ENCODE measurements at places on chromosomes 6 and 20. TPM values are rescaled to one million over a fixed set of nuclear protein-coding genes. Genes with fewer than 3 reads are reported as not detected.

Gene NKX2-4
- total RNA-seq, result not detected

Gene HLA-DOB
- total RNA-seq, result 0.20 TPM

Gene ZDHHC14
- total RNA-seq, result 3.1 TPM

Gene HLA-DQA2
- not detected for total RNA-seq

Gene OOEP
- total RNA-seq, result not detected

Gene PLN
- total RNA-seq, result not detected

Gene MPC1
- 4.0 TPM for total RNA-seq

Gene LRRC73
- total RNA-seq, result 1.1 TPM

Gene TBX18
- total RNA-seq, result 14.9 TPM

Gene SLC32A1
- total RNA-seq, result not detected

Gene TAGAP
- total RNA-seq, result not detected

Gene BMP7
- total RNA-seq, result 0.34 TPM

Gene MEI4
- total RNA-seq, result not detected

Gene ESR1
- 0.02 TPM for total RNA-seq

Gene BAG2
- 6.9 TPM for total RNA-seq

Gene KCNG1
- total RNA-seq, result 25.0 TPM

Gene ULBP1
- 0.75 TPM for total RNA-seq

Gene ZSCAN9
- total RNA-seq, result 5.7 TPM

Gene HRH3
- not detected for total RNA-seq

All from A549 treated with Mapracorat at 1 μM for 4 hours (cell line).